Stimulated activated CD4-positive, alpha-beta T cell treated with anti-CD3 and anti-CD28 coated beads, Interleukin-15, amount 100 ng/mL, for 1 hour (primary cell): ENCODE measurements at places on chromosomes 3 and 15.

DNA sequence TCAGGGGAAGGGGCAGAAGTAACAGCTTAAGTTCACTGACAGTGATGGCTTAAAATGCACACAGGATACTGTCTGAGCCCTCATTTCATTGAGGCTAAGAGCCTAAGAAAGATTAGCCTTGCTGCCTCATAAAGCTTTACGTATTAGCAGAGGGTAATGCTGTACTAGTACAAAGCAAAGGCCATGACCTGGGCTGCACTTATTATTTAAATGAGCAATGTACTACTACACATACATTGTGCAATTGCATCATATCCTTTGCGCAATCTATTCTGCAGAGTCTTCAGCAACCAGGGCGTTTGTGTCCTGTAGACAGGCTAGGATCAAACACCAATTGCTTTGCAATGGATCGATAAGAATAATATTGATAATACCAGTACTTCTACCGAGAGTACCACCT, 221.8 kb downstream of the TPRG1 start:
- no peak for DNase-seq

- DNase-seq: no peak
These were observed 158.7 kb upstream of the BHLHE40 start for GRCh38 chr3:4820296-4821121.

GRCh38 chr3:22935040-22935439, 268.1 kb upstream of the UBE2E2 start:
- DNase-seq: no peak

- DNase-seq: no peak
These were observed 199.9 kb downstream of the UBE3A start for GRCh38 chr15:25238716-25239470.

DNA sequence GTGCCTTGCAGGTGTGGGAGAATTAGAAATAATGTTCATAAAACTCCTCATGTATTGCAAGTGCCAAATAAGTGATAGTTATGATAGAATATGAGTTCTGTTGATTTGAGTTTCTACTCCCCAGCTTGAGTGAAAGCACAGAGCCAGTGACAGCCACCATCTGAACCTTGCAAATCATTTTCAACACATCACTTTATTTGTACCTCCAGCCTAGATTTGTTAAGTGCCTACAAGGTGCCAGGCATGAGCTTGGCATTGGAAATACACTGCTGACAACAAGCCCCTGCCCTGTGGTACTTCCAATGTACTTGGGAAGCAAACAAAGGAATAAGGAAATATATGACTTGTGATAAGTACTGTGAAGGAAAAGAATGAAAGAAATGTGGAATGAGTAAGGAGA, 17.0 kb downstream of the FEZF2 start:
- DNase-seq: no peak

DNA sequence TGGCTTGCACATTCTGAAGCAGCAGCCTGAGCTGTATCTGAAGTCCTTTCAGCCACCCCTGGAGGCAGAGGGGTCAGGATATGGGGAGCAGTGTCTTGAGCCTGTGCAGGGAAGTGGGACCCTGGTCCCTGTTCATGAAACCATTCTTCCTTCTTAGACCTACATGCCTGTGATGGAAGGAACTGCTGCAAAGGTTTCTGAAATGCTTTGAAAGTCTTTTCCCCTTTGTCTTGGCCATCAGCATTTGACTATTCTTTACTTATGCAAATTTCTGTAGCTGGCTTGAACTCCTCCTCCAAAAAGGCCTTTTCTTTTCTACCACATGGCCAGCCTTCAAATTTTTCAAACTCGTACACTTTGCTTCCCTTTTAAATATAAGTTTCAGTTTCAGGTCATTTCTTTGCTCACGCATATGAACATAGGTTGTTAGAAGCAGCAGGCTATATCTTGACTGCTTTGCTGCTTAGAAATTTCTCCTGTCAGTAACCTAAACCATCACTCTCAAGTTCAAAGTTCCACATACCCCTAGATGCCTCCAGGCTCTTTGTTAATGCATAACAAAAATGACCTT, 62.3 kb downstream of the GALK2 start:
- DNase-seq: no peak

DNA sequence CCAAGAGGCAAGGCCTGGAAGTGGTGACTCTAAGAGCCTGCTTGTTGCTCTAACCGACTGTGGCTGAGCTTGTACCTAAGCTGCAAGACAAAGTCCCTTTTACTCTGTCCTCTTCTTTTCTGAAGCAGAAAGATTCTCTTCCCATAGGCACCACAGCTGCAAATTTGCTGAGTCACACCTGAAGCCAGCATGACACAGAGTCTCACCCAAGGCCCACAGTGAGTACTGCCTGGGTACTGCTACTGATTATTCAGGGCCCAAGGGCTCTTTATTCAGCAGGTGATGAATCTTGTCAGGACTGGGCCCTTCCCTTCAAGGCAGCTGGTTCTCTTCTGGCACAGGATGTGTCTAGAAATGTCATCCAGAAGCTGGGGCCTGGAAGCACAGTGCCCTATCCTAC, 18.9 kb upstream of the TIGIT start:
- DNase-seq: no peak

GRCh38 chr3:64489361-64490044, 198.3 kb downstream of the ADAMTS9 start:
- no peak for DNase-seq

DNA sequence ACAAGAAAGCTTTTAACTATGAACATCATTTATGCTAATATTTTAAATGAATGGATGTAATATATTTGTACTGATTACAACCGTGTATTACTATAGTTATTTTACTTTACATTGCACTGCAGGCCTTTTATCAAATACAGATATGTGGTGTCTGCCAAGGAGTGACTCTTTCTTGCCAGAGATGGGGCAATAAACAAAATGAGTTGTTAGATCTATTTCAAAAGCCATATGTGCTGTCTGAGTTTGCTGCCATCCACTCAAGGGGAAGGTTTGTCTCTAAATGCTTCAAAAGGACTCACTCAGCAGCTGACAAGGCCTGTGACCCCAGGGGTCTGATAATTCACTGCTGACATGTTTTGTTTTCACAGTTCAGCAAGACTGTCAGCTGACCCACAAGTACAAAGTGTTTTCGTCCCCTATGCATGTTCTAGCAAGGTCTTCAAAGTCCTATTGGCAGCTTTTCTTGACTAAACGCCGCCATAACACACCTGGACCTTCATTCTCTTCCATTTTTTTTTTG, 41.3 kb upstream of the ZBED2 start:
- no peak for DNase-seq

- no peak for DNase-seq
These were observed 124.4 kb downstream of the FEZF2 start for GRCh38 chr3:62248734-62249483.

DNA sequence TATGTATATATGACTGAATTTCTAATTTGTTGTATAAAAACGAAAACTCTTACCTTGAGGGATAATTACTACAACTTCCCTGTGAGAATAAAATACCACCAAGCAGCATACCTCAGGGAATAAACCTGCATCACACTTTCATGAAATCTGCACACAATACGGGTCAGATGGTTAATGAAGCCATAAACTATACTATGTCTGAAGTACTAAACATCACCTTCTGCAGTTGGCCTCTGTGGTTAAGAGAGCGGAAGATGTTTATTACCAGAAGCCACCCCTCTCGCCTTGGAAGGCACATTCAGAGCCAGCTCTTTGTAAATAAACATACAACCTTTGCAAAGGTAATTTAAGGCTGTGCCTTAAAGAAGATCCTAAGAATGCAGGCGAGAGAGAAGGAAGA, 462.1 kb upstream of the NR2F2 start:
- no peak for DNase-seq

GRCh38 chr15:62698646-62699045, 343.9 kb upstream of the TPM1 start:
- DNase-seq: no peak

DNA sequence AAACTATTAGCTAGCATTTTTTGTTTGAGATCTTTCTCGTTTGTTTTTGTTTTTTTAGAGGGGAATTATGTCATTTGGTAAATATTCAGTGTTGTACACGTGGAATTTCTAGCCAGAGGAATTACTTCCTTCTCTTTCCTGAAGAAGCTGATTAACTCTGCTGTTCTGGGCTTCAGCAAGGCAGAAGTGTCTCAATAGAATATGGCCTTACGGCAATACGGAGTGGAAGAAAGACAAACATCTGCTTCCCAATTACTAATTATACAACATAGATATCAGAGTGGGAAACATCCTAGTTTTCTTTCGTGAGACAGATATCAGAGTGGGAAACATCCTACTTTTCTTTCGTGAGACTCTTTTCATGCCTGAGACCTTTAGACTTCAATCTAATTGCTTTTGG, 11.9 kb downstream of the P3H2 start:
- no peak for DNase-seq

DNA sequence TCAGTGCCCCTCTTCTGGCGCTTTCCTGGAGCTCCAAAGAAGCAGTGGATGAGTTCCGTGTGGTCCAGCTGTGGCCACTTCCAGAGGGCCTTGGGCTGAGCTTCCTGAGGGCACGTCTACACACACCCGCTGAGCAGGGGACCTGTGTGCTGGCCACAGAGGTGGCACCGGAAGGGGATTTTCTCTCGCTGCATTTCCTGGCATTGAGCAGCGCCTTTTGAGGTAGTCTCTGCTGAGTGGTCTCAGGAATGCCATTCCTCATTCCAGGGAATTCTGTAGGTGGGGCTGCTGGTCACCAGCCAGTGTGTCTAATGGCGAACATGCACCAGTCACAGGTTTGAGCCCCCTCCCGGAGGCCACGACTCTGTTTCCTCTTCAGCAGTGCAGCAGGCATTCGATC, 48.1 kb downstream of the AMOTL2 start:
- DNase-seq: no peak

DNA sequence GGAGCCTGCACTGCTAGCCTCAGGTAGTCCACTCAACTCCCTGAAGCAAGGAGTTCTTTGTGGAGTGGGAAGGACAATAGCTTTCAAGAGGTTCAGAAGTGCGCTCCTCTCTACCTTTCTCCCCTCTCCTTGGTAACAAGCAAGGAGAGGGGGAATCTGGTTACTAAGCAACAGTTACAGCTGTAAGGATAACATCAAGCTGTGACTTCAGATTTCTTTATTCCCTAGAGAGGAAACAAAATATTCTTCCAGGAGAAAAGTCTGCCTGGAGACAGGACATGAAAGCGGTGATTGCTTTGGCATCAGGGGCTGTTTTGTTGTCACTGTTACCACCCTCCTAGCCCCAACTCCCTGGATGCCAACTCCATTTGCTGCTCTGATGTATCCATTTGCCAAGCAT, 70.4 kb downstream of the TRANK1 start:
- DNase-seq: no peak

DNA sequence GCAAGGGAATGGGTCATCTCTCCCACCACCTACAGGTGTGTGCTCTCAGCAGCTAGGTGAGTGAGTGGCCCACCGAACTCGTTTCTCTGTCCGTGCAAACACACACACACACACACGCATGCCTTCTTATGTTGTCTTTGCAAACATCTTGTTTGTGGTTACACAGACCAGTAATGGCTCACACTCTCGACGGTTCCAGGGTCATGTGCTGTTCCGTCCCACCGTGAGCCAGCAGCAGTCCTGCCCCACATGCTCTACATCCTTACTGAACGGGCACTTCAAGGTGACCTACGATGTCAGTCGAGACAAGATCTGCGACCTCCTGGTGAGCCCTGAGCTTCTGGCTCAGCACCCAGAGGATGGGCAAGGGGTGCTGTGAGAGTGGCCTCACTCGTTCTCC, 4.3 kb downstream of the ITIH1 start:
- no peak for DNase-seq

DNA sequence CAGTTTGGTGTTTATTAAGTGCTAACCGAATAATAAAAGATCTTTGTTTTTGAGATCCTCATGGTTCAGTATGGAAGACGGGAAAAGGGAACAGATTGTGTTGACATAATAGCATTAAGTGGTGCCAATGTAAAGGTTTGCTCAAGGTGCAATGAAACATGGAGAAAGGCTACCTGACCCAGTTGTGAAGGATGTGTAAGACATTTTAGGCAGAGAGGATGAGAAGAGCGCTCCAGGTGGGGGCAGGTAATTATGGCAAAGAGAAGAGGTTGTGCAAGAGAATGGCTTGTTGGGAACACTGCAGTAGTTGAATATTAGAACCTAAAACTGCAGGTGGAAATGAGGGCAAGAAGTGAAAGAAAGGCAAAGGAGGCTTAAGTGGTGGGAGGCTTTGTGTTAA, 140.8 kb downstream of the DIPK2A start:
- no peak for DNase-seq

DNA sequence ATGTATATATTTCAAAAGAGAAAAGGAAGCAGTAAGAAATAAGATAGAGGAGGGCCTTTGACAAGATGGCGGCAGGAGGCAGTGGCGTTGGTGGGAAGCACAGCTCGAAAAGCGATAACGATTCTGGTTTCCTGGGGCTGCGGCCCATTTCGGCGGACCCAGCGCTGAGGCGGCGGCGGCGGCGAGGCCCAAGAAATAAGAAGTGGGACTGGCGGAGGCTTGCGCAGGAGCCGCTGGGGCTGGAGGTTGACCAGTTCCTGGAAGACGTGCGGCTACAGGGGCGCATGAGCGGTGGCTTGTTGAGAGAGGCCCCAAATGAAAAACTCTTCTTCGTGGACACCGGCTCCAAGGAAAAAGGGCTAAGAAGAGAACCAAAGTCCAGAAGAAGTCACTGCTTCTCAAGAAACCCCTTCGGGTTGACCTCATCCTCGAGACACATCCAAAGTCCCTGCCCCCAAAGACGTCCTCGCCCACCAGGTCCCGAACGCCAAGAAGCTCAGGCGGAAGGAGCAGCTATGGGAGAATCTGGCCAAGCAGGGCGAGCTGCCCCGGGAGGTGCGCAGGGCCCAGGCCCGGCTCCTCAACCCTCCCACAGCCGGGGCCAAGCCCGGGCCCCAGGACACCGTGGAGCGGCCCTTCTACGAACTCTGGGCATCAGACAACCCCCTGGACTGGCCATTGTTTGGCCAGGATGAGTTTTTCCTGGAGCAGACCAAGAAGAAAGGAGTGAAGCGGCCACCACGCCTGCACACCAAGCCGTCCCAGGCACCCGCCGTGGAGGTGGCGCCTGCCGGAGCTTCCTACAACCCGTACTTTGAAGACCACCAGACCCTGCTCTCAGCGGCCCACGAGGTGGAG, 624.3 kb downstream of the MCTP2 start:
- DNase-seq: no peak

DNA sequence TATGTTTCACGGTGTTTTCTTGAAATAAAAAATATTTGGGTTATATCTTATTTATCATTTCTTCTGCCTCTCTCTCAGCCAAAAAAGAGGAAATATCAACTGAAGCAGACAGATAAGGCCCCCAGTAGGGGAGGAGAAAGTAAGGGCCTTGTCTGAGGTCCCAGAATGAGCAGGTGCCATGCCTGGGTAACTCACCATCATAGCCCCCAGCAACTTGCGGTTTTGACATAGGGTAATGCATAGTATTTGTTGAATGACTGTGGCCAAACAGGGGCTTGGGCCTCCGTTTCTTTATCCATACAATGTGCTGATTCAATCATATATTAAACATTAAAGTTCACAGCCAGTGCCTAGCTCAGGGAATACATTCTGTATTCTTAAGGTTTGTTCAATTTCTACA, 119.6 kb downstream of the ABI3BP start:
- DNase-seq: no peak

GRCh38 chr15:46117071-46117470, 482.2 kb downstream of the SQOR start:
- DNase-seq: no peak

- DNase-seq: no peak
These were observed 42.2 kb downstream of the SLC9A9 start for GRCh38 chr3:143806038-143806437.
